Skeletal muscle cell (primary cell): ENCODE measurements at places on chromosomes 2 and 18.

DNA sequence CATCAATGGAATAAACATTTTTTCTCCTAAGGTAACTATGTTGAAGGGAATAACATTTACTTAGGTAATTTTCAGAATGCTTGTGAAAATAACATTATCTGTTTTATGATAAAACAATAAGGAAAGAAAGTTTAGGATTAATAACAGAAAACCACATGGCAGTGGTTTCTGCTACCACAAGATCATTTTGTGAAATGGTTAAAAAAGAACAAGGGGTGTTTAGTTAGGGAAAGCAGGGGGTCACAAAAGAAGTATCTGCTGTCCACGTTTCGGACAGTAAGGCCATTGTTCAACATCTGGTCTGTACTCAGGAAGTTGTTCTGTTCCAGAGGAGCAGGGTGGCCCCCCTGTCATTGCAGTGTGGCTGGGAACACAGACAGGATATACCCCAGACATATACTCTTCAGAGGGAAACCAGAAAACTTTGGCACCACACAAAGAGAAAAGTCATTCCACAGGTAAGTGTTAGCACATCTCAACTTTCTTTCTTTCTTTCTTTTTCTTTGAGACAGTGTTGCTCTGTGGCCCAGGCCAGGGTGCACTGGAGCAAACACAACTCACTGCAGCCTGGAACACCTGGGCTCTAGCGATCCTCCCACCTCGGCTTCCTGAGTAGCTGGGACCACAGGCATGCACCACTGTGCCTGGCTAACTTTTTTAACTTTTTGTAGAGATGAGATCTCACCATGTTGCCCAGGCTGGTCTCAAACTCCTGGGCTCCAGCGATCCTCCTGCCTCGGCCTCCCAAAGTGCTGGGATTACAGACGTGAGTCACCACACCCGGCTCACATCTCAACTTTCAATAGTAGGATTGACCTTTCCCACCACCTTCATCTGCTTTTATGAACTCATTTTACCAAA is 14.8 kb upstream of the ARL5A start:
- DNase-seq, result no peak

DNA sequence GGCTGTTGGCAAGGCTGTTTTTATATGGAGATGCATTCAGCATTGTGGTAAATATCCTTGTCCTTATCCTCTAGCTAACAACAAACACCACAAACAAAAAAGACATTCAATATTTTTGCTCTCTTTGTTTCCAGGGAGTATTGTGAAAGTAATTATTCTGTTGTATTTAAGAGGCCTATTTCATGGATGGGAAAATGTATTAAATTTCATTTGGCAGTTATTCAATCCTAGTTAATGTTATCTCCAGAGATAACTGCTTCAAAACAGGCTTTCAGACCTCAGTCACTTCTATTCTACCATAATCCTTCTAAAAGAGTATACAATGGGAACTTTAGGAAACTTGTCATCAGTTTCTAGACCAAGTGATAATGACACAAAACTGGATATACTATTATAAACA is 280.5 kb upstream of the CCDC68 start:
- DNase-seq, result no peak

- no peak for DNase-seq
Measured at GRCh38 chr2:42096869-42097591, 49.2 kb downstream of the PKDCC start.

DNA sequence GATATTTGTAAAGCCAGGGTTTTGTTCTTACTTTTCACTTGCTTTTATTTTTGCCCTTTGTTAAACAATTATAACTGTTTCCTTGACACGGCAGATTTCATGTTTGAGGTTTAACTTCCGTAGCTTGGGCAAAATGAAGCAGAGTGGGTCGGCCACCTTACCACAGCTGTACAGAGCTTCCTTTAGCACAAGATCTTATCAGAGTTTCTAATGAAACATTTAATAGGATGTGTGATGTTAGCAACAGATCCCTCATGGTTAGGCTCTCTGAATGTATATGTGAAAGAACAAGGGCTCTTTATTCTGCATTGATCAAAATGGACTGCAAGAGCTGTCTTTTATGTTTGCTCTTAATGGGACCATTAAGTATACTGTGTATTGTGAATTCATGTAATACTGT is 22.3 kb downstream of the RNF125 start:
- no peak for DNase-seq

DNA sequence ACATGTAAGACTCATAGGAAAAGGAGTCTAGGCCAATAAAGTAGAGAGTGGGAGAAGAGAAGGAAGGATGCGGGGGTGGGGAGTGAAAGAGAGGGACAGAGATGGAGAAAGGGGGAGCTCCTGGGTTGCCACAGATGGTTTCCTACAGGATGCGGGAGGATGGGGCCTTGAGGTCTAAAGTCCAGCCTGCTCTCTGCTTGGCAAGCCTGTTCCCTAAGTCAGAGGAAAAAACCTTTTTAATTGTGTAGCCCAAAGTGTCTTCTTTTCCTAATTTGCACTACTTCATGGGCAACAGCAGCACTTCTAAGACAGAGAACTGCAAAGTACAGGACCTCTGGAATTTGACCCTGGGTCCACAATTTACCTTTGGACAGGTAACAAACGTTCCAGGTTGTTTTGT is 1.4 kb upstream of the FAM110C start:
- DNase-seq, result no peak

DNA sequence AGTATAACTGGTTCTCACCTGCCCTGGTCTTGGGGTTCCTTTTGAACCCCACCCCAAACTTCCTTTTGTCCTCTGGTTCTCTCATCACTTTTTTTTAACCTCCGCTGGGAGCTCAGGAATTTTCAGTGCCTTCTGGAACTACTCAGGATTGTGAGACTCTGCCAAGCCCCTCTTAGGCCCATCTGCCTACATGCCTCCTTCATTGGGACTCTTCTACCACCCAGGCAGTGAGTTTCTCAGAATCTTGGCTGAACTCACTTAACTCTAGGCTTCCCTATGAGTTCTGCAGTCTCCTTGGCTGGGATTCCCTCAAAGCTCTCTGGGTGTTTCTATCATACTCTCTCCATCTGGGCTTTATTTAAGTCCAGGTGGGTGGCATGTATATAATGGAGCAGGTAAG is 86.3 kb downstream of the MDH1 start:
- no peak for DNase-seq

GRCh38 chr2:187976259-187976985 is 315.3 kb upstream of the GULP1 start:
- DNase-seq, result no peak

DNA sequence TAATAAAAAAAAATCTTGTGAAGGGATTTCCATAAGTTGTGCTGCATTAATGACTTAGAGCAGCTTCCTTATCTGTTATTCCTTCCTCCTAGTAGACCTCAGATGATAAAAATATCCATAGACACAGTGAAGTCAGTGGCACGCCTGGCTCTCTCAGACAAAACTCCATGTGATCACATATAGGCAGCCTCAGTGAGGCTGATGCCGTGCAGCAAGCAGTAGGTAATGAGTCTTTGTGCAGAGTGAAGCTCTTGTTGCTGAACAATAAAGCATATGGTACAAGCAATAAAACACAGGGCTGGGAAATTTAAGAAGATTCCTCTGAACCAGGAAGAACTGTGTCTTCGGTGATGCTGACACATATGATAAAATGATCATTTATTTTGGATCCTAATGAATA is 102.7 kb downstream of the CSRNP3 start:
- no peak for DNase-seq

DNA sequence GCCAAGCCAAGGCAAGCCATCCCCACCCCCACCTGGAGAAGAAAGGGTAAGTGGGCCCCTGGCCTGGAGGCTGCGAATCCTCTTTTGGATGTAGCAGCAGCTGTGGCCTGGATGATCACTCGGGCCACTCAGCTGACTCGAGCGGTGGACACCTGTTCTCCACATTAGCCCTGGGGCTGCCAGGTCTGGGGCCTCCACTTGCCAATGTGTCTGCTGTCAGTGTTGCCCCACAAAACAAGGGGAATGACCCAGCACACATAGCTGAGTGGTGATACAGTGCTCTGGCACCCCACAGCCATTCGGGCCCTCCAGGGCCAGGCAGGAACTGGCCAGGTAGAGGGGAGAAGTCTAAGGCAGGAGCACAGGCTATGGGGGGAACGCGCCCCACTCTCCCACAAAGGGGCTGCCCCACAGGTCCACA is 2.6 kb downstream of the STK25 start:
- DNase-seq, result no peak

DNA sequence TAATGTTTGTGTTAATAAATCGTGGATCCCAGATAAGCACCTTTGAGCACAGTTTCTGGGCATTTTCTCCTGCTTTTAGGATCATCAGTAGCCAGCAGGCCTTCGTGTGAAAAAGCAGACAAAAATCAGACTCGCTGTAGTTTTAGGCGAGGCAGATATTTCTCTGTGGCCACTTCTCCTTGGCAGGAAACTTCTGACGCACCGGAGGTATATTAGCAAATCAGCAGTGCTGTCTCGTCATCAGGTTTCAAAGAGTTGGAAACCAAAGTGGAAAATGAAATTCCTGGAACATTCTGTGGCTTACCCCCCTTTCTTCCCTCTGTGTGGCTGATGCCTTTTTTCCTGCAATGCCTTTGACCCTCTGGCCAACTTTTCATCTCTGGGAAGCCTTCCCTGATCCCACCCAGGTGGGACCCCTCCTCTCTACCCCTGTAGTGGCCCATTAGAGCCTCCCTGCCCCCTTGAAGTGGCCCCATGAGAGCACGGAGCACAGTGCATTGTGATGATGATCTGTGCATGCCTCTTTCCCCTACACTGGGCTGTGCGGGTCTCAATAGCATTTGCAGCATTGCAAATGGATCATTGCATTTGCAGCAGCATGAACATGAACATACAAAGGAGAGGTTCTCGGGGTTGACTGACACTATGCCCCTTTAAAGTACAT is 93.3 kb downstream of the RNF144A start:
- DNase-seq, result peak; percentile 87

- DNase-seq, result no peak
Measured at GRCh38 chr18:12598181-12598930, 59.6 kb downstream of the SPIRE1 start.

- no peak for DNase-seq
Measured at GRCh38 chr2:97663626-97663961, 250 bp downstream of the ACTR1B start.

DNA sequence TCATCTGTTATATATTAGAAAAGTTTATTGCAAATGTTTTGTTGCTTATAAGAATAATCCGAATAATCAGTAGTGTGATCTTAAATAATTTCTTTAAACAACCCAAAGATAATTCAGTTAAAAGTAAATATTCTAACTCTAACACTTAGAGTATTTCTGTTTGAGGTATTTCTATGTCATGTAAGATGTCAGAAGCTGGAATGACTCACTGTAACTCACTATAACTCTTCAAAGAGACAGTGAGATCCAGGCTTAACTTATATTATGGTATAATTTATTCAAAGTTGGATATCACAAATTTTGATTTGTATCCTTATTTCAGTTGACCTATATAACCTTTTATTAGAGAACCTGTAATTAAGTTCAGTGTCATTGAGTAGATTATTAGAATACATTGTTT is 6.9 kb downstream of the MBD5 start:
- no peak for DNase-seq

GRCh38 chr18:63700501-63700900 is 2.3 kb upstream of the SERPINB11 start:
- no peak for DNase-seq

DNA sequence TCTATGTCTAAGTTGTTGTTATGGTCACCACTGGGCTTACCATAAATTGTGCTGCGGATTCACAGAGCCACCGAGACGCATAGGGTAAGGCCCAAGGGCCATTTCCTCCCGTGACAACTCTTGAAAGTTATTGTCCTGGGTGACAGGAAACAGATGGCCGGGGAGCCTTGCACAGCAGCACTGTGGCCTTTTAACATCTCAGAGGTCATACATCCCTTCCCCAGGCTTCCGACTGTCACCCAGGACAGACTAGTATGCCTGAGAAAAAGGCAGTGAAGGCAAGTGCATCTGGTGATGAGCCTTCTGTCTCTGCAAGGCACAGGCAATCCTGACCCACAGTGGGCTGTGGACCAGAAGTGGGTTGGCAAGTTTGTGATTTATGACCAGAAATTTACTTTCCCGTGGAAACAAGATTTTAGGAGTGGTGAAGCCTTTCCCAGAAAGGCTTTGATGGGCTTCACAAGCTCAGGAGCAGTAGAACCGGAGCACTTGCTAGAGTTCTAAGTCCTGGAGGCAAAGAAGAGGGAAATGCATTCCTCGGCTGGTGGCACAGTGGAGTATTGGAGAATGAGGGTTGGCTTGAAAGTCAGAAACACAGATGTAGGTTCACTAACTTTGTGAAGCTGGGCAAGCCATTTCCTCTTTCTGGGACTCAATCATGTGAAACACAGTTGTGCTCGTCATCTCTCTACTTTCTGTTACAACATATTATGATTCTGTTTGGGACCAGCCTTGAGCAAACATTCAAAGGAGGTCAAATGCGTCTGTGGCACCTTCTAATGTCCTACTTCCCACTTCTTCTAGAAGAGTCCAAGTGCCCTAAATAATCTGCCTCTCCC is 2.0 kb upstream of the CAPN14 start:
- no peak for DNase-seq

GRCh38 chr18:66136039-66136438 is 385.2 kb downstream of the CDH7 start:
- DNase-seq, result no peak

DNA sequence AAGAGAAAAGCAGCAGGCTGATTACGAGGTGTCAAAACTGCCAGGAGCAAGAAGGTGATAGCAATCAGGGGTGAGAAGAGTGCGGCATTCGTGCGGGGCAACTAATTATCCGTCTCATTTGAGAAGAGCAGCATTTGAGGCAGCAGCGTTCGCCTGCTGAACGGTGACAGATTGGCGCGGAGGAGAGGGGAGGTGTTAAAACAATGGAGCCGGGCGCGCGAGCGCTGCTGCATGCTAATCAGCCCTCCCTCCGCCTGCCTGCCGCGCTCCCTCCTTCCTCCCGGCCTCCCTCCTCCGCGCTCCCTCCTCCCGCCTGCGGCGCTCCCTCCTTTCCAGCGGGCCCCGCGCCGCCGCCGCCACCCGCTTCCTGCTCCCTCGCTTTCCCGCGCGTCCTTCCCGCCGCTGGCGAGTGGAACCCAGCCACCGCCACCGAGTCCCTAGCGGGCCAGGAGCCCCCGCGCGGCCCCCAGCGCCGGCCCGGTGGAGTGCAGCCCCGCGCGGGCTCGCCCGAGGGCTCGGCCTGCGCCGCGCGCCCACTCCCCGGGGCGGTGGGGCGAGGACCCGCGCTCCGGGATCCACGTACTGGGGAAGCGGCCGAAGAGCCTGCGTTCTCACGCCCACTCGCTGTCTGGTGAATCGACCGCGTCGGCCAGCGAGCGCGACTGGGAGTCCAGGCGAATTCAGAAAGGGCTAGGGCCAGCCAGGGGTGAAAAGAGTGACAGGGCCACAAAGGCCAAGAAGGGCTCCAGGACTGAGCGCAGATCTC is 69.5 kb upstream of the PSMD14 start:
- DNase-seq, result no peak

GRCh38 chr2:158904627-158905177 is 63.7 kb upstream of the TANC1 start:
- DNase-seq, result no peak
